ENCODE measurements at places on chromosomes 5 and 9.

DNA sequence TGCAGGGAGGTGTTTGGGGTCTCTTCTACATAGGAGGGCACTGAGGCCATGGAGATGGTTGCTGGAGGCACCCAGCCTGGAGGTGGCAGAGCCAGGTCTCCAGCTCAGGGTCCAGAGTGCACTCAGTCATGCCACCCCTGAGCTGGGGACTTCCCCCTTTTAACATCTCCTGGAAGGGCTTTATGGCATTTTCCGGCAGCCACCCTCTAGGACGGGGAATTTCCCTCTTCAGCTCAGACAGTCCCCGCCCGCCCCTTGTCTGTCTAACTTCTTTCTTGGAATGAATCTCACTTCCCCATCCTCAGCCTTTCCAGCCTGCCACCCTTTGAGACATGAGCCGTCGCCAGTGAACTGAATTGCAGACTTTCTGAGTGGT is 49.9 kb downstream of the COL15A1 start:
- no peak for DNase-seq

GRCh38 chr5:38531518-38531917 is 24.9 kb downstream of the LIFR start:
- DNase-seq = no peak

DNA sequence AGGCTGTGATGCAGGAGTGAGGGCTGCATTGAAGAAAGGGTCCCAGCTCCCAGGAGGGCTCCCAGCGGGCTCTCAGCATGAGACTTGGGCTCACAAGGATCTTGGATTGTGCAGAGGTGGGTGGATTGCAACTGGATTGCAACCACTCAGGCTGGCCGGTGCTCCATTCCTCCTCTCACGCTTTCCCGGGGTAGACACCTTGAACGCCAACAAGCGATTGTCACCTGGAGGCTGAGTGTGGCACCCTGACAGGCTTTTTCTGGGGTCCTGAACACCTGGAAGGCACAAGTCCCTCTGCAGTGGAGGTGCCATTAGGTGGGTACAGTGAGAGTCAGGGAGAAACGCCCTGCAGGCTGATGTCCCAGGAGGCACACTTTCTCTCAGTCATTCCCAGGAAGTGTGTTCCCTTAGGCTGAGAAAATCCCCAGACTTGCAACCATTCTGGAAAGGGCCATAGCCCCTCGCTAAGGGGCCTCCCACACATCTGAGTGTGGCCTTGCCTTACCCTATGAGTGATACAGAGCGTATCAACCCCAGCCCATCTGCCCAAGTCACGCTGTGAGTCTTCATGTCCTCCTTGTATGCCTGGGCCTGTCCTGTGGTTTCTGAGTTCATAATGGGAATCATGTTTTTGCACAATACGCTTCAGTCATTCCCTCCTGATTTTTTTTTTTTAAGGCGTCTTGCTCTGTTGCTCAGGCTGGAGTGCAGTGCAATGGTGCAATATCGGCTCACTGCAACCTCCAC is 488.1 kb downstream of the IRX1 start:
- no peak for DNase-seq

DNA sequence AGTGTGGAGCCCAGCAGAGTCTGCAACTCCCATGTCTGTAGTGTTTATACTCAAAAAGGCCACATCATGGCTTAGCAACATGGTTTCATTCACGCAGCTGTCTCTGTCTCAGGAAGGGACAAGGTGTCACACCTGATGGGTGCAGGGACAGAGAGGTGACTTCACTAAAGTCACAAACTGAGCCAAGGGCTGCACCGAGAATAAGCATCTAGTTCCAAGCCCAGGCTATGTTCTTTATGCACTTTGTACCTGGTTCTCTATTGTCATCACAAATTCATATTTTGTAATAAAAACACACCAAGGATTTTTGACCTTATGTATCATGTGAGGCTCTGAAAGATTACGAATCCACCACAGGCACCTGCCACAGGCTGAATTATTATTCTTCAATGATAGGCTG is 64.9 kb upstream of the STK32A start:
- no peak for DNase-seq

- DNase-seq = no peak
Measured at GRCh38 chr9:111601237-111602018, 2.0 kb upstream of the PTGR1 start.

DNA sequence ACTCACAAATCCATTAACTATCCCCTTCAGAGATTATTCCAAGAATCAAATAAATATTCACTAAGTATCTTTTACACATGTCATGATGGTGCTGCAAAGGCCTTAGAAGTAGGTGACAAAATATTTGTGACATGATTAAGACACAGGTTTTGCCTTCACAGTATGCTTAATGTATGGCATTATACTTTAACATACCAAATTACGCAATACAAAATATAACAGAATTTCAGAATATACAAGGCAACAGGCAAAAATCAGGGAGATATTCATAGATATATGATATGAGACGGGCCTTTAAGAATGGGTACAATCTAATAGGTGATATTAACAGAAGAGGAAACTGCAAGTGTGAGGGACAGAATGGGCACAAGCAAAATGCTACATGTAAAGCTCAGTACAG is 41.6 kb downstream of the CAAP1 start:
- no peak for DNase-seq

GRCh38 chr5:138455232-138455930 is 9.9 kb upstream of the EGR1 start:
- DNase-seq = no peak

DNA sequence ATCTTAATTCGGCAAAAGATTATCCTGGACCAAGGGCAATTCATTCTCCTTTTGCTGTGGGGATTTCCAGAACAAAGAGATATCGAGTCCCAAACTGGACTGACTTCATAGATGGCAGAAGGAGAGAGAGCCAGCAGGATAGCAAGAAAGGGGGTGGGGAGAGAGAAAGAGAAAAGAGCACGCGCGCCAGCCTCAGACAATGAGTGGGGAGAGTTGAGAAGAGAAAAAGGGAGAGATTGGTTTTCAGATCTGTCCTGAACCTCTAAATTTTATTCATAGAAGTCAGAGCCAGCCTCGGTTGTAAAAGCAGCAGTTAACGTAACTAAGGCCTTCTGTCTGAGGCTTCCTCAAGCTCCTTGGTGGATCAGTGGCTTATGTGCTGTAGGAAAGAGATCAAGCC is 55.3 kb upstream of the ALDH1B1 start:
- no peak for DNase-seq

DNA sequence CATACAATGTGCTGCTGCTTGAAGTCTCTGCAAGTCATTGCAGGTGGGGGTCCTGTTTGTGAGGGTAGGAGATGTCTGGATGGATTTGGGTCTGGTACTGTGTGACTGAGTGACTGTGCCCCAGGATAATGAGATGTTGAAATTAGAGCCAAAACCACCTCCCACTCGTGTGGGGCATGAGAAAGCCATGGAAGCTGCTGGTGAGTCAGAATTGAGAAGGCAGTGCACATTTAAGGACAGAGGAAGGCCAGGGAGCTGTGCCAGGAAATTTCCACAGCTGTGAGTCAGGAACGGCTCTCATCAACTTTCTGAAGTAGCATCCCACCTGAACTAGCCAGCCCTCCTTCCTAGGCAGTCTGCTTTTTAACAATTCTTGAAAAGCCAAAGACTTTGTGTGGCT is 229.8 kb downstream of the DRD1 start:
- DNase-seq = no peak

DNA sequence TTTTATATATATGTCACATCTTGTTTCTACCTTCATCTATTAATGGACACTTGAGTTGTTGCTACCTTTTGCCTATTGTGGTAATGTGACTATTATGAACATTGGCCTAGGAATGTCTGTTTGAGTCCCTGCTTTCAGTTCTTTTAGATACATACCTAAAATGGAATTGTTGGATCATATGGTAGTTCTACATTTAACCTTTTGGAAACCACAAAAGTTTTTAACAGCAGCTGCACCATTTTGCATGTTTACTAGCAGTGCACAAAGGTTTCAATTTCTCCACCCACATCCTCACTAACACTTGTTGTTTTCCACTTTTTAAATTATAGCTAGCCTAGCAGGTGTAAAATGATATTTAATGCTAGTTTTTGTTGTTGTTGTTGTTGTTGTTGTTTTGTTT is 88.4 kb downstream of the GALNT10 start:
- no peak for DNase-seq

GRCh38 chr5:32805971-32806638 is 95.0 kb downstream of the NPR3 start:
- no peak for DNase-seq

GRCh38 chr5:172834415-172835289 is 601 bp downstream of the ERGIC1 start:
- no peak for DNase-seq

DNA sequence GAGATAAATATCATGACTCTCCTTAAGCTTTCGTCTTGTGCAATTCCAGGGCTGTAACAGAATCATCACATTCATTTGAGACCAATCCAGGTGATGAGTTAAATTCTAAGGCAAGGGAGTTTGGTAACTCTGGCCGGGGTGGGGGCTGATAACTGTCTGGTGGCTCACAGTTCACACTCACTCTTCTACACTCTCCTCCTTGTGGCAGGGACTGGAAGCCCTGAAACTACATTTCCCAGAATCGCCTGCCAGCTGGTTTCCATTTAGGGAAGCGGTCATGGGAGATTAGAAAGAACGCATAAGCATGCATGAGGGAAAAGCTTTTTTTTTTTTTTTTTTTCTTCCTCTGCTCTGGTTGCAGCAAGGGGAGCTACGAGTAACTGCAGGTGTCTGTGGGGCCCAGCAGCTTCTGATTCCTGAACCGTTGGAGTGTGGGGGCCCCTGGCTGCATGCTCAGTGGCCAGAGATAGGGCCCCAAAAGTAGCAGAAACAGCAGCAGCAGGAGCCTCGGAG is 154.8 kb upstream of the TBC1D2 start:
- DNase-seq = no peak

GRCh38 chr5:56985936-56986625 is 34.2 kb upstream of the MIER3 start:
- no peak for DNase-seq

DNA sequence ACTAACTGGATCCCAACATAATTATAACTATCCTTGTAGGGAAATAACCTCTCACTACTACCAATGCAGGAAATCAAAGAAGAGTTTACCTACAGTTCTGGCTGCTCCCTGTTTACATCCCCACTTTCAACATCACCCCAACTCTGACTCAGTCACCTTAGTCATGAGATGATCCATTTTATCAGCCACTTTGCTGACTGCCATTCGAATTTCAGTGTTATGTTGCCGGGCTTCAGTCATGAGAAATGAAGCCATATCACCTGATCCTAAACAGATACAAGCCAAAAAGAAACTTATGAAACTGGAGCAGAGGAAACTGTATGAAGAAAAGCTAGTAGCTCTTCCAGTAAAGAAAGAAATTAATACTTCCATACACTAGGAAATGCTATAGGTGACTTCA is 33.7 kb downstream of the SLC31A2 start:
- no peak for DNase-seq

DNA sequence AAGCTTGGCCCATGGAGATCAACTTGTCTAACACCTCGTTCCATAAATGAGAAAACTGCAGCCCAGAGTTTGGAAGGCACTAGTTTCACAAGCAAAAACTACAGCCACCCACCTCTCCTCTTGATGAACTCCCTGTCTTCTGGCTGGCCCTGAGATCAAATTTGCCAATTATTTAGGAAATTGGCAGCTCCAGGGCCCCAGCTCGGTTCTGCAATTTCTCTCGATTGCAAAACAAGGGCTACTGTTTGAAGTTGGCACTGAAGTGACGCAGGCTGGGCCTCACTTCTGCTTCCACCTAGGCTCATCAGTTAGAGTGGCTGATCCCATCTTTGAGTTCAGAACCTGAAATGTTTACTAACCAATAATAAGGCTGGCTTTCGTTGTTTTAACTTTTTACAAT is 3.7 kb upstream of the GPX3 start:
- no peak for DNase-seq

DNA sequence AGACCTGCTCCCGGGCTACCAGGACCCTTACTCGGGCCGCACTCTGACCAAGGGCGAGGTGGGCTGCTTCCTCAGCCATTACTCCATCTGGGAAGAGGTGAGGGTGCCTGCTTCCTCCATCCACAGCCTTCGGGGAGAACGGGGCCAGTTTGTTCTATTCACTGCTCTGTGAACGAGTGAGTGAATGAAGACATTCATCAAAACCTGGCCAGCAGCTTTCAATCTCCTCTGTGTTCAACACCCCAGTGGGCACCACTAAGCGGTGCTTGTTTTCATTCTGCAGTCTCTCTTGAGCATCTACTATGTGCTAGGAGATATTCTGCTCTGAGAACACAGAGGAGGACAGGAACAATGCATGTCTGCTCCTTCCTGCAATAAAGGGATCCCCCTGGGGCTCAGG is 10.6 kb downstream of the CERCAM start:
- no peak for DNase-seq

DNA sequence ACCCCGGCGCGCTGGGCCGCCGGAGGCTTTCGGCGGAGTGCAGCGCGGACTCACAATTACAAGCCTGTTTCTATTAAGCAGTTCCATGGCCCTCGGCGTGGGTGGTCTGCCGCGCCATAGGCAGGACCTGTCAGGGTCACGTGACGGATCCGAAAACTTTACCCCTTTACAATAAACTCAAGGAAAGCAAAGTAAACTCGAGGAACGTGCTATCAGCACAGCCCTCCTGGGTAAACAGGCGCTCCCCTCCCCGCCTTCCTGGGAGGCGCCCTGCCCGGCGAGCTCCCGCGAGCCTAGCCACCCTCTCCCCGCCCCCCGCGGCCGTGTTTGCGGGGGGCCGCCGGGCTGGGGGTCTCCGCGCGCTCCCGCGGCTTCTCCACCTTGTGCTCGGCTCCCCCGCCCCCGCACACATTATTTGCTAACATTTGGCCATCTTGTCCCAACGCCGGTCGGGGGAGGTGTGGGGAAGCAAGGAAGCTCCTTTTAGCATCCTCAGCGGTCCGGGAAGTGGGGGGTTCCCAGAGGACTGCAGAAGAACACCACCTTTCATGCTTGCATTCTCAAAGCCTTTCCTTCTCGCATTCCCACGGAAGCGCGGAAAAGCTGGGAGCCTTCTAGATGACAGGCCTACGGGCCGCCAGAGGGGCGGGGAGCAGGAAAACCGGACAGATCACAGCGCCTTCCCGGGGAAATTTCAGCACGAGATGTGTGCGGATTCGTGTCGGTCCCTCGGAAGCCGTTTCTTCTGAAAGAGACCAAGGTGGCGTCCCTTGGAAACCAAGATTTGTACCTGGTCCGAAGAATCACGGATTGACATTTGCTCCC is at the start of gene PTCH1:
TSS of gene PTCH1 (minus strand) at position 238 of the 825 bp plus-strand sequence.
- DNase-seq = no peak

DNA sequence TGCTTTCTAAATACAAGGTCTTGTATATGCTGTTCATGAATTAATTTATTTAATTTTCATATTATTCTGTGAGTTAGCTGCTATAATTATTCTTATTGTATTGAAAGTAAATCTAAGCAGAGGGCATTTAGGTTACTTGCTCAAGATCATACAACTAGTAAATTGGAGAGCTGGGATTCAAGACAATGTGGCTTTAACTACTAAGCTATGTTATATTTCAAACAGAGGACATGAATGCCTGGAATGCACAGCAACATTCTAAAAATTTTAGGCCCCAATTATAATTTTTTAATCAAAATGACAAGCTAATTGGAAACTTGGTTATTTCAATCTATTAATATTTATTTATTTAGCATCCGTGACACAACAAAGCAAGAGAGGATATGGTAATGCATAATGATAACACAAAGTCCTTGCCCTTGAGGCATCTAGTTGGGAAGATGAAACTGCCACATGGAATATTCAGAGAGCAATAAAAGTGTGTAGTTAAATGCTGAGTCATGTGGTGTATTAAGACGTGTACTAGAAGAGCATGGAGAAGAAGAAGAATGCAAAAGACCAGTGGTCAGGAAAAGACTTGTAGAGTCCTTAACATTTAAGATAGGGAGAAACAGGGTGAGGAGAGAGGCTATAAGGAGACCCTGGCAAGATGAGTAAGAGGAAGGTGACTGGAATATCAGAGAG is 24.4 kb downstream of the CTXN3 start:
- no peak for DNase-seq

GRCh38 chr9:82457298-82457697 is 468.7 kb downstream of the SPATA31D1 start:
- no peak for DNase-seq
